ENCODE measurements at places on chromosomes 3 and 15.

GRCh38 chr3:192068464-192069254 is 607.7 kb downstream of the PYDC2 start:
- no peak for DNase-seq

GRCh38 chr15:66682246-66682645 is 19.8 kb upstream of the SMAD6 start:
- no peak for DNase-seq

DNA sequence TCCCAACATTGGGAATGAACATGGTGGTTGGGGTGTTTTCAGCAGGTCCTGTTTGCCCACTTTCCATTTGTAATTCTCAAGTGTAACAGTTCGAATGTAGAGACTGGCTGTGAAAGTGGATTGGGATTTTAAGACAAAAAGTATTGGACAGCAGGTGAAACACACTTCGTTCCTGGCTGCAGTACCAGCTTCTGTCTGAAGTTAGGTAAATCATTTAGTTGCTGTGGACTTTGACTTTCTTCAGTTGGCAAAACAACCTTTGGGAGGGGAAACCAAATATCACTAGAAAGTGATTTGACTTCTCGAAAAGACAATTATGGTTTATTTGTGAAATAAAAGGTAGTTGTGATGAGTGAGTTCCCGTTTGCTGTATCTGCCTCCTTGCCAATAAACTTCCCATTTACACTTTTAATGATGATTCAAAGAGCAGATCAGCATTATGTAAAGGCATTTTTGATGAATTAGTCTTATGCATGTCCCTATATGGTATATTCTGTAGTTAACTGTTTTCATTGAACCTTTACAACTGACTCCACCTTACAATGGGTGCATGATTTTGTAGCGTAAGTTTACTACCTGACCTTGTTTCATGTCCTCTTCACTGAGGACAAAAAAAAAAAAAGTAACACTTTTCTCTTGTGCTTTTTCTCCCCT is 34.0 kb downstream of the FNDC3B start:
- no peak for DNase-seq

- no peak for DNase-seq
Observed at GRCh38 chr15:39195961-39196486, 384.9 kb upstream of the THBS1 start.

GRCh38 chr3:44861412-44862225 is at the start of gene TMEM42:
Gene TMEM42, plus strand, starts transcription at chr3:44861912. Its CDS starts 13 bp downstream, at chr3:44861925.
- DNase-seq, result peak; percentile 89

DNA sequence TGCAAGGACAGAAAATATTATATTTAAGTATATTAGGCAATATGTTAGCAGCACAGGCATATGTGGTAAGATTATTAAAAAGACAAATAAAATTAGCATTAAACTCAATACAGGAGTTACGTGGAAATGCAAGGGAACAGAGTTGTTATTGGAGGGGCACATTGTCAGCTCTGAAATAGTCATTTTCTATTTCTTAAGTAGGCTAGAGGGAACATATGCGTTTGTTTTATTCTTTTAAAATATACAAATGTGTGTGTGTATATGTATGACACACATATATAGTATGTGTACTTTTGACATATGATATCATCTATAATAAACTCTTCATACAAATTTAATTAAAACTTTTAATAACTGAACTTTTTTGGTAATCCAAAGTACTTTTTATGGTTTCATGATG is 22.8 kb upstream of the VEPH1 start:
- no peak for DNase-seq

GRCh38 chr3:18035641-18036449 is 293.4 kb upstream of the TBC1D5 start:
- DNase-seq, result no peak

DNA sequence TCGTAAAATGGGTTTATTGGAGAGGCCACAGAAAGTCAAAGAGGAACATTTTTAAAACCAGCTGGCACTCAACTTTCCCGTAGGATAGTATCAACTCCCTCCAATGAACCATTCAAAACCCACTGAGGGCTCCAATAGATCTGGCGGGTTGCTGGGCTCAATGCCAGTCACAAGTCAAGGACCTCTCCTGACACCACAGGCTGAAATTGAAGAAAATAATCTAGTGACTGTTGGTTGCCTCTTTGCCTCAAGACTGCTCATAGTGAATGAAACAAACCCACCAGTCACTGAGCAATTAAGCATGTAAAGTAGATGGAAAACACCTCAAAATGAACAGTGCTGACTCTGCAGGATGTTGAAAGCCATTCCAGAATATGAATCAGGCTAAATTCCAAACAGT is 500.6 kb upstream of the AGTR1 start:
- DNase-seq, result no peak

DNA sequence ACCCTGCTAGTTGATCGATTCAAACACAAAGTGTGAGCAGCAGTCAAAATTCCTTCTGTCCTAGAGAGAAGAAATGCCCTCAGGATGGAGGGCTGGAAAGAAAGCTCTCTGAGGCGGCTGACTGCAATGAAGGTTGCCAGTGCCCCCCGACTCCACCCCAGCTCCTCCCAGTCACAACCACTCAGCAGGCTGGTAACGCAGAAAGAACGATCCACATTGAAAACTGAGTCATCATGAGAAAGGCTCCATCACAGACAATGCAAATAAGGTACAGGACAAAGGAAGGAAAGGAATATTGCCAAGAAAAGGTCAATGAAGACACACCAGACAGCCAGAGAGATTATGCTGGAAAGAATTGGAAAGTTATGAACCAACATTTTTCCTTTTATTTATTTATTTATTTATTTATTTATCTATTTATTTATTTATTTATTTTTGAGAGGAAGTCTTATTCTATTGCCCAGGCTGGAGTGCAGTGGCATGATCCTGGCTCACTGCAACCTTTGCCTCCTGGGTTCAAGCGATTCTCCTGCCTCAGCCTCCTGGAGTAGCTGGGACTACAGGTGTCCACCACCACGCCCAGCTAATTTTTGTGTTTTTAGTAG is 17.4 kb upstream of the VGLL4 start:
- DNase-seq, result no peak

DNA sequence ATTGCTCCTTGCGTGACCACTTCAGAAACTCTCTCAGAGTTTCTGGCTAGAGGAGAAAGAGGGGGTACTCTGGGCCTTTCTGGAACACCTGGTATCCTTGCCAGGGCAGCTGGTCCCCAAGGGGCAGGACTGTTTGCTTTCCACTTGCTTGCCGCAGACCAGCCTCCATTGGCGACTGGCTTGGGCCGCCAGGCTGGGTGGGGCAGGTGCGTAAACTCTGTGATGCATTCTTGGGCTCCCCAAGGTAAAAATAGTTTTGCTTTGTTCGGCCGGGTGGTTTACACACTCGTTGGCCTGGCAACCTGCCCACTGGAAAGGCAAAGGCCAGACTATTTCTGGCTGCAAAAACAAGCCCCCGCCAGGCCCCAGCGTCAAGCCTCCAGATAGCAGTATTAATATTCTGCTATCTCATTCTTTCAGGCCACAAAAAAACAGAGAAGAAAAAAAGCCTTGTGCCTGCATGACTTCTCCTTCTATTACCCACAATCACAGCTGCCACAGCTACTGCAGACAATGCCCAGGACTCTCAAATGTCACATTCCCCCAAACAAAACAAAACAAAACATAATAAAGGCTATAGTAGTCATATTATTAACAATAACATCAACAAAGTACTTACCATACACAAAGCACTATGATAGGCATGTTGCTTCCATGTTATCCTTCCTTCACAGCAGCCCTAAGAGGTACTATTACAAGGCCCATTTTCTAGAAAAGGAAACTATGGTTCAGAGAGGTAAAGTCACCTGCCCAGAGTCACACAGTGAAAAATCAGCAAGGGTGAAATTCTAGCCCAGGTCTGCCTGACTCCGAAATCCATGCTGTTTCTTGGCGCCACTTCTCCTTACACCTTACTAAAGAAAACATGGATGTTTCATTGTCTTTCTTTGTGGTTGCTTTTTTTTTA is 14.0 kb upstream of the SSUH2 start:
- peak; percentile 77 for DNase-seq

- no peak for DNase-seq
Observed at GRCh38 chr15:35247150-35247549, 162.1 kb upstream of the NANOGP8 start.

- no peak for DNase-seq
Observed at GRCh38 chr3:187016639-187017345, 86.5 kb downstream of the ST6GAL1 start.

- no peak for DNase-seq
Observed at GRCh38 chr3:66104535-66104934, 65.8 kb upstream of the MAGI1 start.

GRCh38 chr15:85019815-85020590 is 38.3 kb downstream of the PDE8A start:
- no peak for DNase-seq

DNA sequence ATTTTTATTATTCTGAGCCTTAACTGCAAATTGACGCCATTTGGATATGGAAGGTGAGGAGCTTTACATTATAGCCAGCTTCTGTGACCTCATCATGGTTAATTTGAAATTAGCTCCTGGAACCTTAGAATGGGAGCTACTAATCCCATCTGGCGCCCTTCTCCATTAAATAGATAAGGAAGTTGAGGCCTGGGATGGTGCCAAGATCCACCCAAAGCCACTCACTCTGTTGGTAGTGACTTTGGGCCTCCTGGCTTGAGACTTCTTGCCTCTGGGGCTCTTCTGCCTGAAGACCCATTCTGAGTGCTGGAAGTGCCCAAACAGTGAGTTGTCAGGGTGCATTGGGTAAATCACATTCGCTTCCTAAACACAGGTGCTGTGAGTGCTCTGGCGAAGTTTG is 12.0 kb upstream of the HMCES start:
- DNase-seq, result no peak

DNA sequence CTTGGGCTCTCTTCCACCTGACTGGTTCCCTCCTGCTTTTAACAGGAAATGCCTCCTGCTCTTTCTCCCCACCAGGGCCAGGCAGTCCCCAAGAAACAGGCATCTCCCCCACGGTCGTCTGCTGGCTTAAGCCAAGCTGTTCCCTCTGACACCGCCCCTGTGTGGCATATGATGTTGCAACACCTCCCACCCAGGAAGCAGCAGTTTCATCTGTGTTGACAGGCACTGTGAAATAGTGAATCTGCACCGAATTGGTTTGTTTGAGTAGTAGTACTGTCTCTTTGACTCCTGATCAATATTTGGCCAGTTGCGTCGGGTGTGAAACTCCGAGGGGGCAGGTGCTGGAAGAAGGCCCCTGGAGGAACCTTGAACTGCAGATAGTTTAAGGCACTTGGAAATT is 188.8 kb downstream of the FEZF2 start:
- no peak for DNase-seq

GRCh38 chr15:45399381-45400212 is 21.3 kb upstream of the GATM start:
- DNase-seq, result no peak

DNA sequence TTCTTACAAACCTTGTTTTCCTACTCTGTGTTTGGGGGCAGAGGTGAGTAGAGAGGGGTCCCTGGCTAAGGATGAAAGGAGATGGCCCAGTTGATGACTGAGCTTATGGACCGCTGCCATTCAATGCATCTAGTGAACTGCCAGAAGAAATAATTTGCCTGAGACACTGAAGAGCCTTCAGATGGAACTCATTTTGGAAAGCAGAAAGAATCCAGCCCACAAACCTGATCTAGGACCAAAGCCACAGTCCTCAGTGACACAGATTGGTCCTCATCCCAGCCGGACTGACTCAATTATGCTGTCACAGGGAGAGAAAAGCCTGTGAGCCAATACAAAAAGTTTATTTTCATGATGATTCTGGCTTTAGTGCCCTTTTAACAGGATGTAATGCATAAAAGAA is 82.7 kb downstream of the CD47 start:
- DNase-seq, result no peak

GRCh38 chr3:117919621-117920020 is 1115.0 kb downstream of the IGSF11 start:
- DNase-seq, result no peak

DNA sequence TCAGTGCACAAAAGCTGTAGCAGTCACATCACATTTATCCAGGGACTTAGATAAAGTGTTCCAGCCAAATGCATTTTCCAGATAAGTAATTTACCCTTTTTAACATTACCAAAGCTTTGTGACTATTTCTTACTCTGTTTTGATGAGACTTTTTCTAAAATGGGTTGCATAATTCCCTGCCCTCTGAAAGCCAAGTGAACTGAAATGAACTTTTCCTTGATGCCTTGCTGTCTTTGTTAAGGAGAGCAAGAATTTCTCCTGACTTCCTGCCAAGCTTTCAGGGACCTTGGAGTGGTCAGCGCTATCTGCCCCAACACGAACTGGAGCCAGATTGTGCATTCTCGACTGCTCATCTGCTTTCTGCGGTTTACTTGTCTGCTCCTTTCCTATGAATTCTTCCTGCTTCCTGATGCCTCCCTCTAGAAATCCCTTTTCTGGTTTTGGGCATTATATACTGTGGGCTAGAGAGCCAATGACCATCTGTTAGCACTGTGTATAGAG is 34.8 kb downstream of the EIF4E3 start:
- no peak for DNase-seq

- DNase-seq, result no peak
Observed at GRCh38 chr3:4865714-4866113, 113.5 kb upstream of the BHLHE40 start.

DNA sequence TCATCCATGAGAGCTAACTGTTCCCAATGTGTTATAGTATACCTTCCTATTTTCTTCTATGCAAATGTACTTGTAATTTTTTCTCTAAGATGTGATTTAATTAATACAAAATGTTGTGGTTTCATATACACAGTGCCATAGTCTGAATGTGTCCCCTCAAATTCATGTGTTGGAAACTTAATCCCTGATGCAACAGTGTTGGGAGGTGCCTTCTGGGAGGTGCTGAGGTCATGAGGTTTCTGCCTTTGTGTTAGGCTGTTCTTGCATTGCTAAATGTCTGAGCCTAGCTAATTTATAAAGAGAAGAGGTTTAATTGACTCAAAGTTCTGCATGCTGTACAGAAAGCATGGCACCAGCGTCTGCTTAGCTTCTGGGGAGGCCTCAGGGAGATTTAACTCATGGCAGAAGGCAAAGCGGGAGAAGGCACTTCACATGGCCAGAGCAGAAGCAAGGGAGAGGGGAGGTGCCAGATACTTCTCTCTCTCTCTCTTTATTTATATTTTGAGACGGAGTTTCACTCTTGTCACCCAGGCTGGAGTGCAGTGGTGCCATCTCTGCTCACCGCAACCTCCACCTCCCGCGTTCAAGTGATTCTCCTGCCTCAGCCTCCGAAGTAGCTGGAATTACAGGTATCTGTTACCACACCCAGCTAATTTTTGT is 34.7 kb upstream of the BNIP2 start:
- DNase-seq, result no peak

- no peak for DNase-seq
Observed at GRCh38 chr3:66115858-66116654, 77.3 kb upstream of the MAGI1 start.

- no peak for DNase-seq
Observed at GRCh38 chr3:9793161-9793781, 389 bp downstream of the ARPC4 start.

- no peak for DNase-seq
Observed at GRCh38 chr15:60540002-60540651, 61.2 kb upstream of the ICE2 start.

DNA sequence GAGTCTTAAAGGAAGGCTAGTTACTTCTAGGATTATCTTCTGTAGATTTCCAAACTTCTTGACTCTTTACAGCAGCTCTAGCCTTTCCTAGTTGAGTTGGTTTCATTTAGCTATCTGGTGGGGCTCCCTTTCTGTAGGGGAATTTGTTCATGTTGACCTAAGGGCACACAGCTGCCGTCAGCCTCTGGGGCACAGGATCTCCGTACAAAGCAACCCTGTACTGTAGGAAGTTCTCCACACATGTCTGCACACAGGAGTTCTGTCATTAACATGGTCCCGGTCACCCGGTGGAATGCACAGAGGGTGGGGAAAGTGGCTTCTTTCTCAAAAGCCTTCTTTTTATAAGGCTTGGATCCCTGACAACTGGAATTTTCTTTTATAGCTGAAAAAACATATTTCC is 88.7 kb upstream of the TNIK start:
- no peak for DNase-seq

Data from BE2C (cell line).